Renal cortex interstitium (tissue), 15 donors: ENCODE measurements at places on chromosomes 1 and 21.

- DNase-seq, result no peak
Observed at GRCh38 chr1:154485106-154485505, 16.9 kb upstream of the TDRD10 start.

DNA sequence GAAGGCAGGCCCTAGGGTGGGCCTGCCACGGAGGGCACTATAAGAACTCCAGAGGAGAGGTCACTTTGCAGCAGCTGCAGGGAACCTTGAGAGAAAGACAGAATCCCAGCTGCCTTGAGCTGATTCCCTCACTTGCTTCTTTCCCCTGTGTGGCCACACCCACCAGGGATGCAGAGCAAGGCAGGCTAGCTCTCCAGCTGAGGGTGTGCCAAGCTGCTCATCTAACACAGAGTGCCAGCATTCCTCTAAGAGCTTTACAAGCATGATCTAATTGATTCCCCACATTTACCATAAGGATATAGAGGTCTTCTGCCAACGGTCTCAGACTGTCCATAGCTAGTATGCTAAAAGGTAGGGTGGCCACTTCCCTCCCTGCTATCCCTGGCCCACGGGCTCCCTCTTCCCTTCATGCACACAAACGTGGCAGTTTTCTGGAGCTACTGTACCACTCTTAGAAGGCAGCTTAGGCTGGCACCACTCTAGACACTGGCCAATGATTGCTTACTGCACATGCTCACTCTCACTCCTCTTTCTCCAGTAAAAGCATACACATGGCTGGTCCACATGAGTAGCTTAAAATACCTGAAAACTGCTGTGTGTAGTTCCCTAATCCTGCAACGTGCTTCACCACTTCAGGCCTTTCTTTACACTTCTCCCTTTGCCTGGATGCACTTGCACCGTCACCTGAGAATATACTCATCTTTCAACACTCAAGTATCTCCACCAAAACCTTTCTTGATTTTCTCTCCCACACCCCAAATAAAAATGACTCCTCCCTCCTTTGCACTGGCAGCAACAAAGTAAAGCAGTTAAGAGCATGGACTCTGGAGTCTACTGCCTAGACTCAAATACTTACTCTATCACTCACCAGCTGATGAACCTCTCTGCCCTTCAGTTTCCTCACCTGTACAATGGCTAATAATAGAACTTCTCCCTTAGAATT lies 57.7 kb downstream of the DMAP1 start:
- no peak for DNase-seq

DNA sequence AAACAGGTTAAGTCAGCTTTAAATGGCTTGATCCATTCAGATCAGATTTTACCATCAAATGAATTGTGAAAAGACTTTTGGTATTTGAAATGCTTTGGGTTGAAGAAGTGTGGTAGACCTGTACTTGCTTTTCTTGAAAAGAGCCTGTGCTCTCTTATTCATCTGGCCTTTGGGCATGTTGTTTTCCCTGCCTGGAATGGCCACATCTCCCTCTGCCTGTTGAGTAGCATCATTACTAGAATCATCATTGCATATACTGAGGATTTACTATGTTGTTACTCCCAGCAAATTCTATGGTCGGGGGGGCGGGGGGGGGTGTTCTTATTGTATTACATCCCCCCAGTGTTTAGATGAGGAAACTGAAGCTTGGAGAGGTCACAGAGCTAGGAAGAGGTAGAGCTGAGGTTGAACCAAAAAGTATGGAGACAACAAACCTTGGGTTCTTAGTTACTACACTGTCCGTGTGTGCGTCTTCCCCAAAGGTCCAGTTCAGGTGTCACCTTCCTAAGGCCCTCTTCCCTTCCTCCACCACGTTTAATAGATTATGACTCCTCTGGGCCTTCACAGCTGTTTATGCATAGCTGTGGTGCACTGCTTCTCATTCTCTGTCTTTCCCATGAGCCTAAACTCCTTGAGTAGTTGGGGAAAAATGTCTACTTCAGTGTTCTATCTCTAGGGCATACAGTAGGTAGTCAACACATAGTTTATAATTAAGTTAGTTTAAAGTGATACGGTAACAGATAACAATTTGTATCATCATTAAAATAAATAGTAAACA lies 246.4 kb upstream of the HOOK1 start:
- DNase-seq, result no peak

DNA sequence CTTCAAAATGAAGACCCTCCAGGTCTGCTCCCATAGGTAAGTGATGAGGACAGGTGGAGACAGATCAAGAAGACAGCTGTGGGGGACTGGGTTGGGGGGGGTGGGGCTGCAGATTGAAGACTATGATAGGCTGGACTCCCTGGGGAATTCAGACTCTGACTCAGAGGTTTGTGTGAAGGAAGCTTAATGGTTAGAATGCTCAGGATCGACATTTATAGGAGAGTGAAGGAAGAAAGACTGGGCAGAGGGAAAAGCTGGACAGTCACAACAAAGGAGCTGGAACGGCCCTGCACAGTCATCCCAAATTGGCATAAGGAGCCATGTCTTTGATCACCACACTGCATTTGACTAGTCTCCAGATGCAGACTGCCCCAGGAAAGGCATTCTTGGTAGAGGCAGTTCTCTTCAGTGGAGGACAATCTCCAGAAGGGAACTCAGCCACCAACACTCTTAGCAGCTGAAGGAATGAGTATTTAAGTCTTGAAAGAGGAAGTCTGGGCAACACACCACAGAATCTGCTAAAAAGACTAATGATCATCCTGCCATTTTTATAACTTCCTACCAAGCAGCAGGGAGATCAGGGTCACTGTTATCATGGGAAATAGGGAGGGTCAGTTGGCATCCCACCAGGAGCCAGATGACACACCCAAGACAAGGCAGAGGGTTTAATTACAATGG lies 120.0 kb upstream of the ZC3H11B start:
- DNase-seq, result no peak

- no peak for DNase-seq
Observed at GRCh38 chr1:7510389-7510931, 260.6 kb upstream of the VAMP3 start.

GRCh38 chr1:8047112-8047511 lies 21.0 kb upstream of the ERRFI1 start:
- DNase-seq, result no peak

- no peak for DNase-seq
Observed at GRCh38 chr1:169117599-169117998, 11.1 kb downstream of the ATP1B1 start.

GRCh38 chr1:62117018-62117750 lies 77.5 kb upstream of the L1TD1 start:
- no peak for DNase-seq

DNA sequence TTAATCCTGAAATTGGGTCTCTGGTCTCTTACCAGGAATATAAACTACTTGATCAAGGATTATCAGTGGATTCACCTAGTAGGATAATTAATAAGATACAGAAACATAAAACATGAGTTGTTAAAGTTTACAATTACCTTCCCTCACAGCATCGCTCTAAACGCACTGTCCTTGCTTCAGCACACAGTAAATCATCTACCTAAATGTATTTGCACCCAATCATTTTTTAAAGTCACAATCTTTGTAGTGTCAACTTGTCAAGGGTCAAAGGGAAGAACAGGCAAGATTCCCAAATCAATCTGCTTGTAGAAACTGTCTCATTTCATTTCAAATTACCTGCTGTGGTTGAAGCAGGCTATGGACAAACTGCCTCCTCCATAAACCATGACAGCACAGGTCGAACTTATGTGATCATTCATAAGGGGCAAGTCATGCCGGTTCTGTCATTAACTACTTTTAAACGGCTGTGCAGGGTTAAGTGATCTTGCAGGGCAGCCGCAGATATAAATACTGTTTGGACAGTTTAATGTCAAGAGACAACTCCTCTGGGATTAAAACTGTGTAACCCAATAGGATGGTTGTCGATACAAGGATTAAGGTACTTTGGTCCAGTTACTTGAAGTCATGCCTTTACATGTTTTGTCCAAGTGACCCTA lies 93.6 kb downstream of the ZNF281 start:
- DNase-seq, result no peak

DNA sequence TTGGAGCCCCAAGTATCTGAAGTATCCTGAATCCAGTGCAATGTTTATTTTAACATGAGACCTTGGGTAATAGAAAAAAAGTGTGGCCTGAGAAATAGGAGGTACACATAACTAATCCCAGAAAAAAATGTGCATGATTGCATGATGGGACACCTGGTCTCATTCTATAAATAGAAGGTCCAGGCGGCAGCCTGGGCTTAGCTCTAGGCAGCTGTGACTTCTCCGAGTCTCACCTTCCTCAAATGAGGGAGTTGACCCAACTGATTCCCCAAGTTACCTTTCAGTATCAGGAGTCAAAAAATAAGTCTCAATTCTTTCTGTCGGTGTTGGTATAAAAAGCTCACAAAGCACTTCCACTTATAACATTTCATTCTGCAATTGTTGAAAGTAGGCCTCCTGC lies 65.9 kb upstream of the CCDC190 start:
- DNase-seq, result no peak

DNA sequence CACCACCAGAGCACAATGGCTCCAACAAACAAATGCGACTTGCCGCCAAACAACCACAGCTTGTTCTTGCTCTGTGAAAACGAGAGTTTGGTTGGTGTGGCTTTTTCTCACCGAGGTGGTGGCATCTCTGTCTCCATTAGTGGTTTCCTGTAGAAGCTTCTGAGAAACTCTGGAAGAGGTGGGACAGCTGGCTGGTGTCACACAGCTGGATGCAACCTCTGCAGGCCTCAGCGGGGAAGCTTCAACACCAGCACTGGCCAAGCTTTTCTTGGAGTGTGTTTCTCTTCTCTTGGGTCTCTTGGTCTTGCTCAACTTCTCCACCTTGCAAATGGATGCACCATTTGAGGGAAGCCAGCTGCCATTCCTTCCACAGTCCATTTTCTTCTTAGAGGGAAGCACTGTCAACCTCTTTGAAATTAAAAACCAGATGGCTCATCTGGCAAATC lies 124.8 kb downstream of the KCNN3 start:
- no peak for DNase-seq

GRCh38 chr1:28205243-28205642 lies 27.6 kb downstream of the DNAJC8 start:
- no peak for DNase-seq

GRCh38 chr1:118744420-118744819 lies 243.7 kb downstream of the TBX15 start:
- no peak for DNase-seq

DNA sequence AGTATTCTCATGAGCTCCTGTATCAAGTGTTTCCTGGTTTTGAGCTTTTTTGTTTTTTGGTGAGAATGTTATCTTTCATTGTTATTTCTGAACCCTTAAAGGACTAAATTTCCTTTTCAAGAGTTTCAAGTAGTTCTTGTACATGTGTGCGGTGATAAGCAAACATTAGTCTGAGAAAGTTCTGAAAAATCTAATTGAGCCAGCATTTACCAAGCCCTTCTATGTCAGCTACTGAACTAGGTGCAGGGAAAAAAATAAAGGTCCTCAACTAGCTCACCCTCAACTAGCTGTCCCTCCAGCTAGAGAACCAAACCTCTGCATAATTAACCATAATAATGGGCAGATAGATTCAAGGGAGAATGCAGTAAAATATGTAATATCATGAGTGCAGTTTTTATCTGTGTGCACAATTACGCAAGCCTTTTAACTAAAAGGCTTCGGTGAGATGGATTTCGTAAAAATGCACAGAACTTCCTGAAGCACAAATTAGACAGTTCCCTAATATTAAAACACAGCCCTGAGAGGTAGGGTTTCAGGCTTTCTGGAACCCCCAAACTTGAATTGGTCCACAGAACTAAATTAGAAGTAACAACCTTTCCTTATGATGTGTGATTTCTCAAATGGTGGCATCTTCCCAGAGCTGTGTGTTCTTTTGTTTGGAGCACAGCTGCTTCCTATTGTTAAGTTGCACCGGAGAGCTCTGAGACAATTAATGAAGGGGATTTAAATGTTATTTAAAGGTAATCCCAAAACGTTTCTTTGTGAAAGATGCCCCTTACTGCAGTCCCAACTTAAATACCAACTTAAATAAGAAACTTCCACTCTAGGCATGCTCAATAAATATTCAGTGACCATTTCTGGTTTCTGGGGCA lies 165.8 kb downstream of the NFIA start:
- no peak for DNase-seq

DNA sequence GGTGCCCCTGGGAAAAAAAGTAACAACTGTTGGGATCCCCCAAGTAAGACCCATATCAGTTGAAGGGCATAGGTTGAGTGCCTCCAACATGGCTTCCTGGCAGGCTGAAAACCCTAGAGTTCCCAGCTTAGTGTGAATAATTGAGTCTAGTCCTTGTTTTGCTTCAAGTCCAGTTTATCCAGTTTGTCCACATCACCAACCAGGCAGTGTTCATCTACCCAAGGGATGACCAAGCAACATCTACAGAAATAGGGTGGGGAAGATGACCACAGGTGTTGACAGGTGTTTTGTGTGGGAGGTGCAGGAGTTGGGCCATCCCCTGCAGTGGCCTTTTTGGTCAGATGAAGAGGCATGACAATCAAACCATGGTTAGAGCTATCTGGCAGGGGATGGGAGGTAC lies 54.3 kb upstream of the ERO1B start:
- no peak for DNase-seq

- no peak for DNase-seq
Observed at GRCh38 chr1:67676287-67676686, 8.7 kb upstream of the GADD45A start.

- DNase-seq, result no peak
Observed at GRCh38 chr1:187870552-187870951, 1041.8 kb downstream of the PLA2G4A start.

DNA sequence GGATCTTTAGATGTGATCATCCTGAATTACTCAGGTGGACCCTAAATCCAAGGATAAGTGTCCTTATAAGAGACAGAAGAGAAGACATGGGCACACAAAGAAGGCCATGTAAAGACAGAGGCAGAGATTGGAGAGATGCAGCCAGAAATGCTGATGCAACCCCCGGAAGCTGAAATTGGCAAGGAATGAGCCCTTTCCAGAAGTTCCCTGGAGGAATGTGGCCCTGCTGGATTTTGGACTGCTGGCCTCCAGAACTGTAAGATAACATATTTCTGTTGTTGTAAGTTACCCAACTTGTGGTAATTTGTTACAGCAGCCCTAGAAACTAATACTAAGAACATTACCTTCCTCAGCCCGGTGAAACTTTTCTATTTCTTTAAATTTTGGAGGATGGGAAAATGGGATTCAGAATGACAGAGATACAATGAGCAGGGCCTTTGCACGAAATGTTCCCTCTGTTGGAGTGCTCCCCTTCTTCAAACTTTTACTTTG lies 11.2 kb upstream of the PLPP3 start:
- no peak for DNase-seq

DNA sequence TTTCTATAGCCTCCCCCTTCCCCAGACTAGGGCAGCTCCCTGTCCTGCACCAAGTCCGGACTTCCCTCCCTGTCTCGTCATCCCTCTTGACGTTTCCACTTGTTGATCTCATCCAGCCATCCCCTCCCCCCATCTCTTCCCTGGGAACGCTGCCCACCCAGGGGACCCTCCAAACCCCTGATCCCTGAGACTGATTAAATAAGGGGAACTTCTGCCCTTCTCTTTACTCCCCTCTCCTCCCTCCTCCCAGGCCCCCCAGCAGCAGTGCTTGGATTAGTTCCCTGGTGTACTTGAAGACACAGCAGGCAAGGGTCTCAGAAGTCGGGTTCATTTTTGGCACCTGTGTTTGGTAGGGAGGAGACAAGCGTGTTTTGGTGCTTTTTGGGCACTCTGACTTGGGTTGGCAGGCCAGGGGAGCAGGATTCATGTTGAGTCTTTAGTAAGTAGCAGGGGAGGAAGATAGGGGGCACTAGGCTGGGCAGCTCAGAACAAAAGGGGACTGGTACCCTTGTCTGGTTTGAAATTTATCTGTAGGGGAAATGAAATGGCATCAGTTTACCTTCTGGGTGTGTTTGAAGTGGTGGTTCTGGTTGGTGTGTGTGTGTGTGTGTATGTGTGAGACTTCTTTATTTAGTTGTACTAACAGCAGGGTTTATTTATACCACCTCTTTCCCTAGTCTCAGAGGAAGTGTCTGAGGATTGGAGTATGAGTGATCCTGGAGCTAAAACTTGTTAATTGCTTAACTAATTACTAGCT lies 11.1 kb downstream of the VANGL2 start:
- no peak for DNase-seq
